ENCODE measurements at places on chromosomes 1 and 21.

DNA sequence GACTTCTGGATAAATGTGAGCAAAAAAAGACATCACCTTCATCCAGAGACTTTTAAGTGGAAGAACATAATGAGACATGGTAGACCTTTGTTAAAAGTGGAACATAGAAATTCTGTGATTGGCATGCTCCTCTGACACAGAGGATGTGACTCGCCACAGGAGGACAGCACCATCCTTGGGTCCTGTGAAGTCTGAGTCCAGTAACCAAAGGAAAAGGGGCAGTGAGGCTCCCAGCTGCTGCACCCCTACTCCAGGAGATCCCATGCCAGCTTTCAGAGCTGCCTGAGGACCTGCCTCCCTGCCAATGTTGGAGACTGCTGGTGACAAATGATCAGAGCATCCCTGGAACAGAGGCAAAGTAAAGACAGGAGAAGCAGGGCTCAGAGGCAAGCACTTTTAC lies 136.2 kb downstream of the BRINP2 start:
- no peak for DNase-seq

- DNase-seq: peak; percentile 6
These were observed 8.6 kb upstream of the ACTRT2 start for GRCh38 chr1:3012456-3013291.

- no peak for DNase-seq
These were observed 20.2 kb downstream of the RBM11 start for GRCh38 chr21:14236180-14236579.

DNA sequence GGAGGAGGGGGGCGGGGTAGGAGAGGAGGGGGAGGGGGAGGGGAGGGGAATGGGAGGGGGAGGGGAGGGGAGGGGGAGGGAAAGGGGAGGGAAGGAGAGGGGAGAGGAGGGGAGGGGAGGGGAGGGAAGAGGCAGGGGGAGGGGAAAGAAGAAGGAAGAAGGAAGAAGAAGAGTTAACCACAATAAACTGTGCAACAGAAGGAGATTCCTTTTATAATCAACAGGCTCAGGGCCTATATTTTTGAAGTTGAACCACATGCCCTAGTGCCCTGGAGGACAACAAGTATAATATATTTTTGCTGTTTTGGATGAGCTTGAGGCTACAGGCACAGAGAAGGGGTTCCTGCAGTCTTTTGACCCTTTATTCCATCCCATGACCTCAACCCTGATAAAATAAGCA lies 228.2 kb upstream of the IRF2BP2 start:
- DNase-seq: no peak

DNA sequence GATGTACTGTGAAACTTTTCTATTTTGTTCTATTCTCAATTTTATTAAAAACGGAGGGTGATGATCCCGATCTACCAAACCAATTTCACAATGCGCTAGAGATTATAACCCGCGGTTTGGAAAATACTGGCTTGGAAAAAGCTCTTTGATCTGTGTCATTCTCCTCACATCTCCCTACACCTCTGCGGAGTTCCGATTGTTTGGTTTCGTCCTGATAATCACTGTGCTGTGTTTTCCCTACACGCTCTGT lies 536 bp upstream of the ABCD3 start:
- DNase-seq: no peak

DNA sequence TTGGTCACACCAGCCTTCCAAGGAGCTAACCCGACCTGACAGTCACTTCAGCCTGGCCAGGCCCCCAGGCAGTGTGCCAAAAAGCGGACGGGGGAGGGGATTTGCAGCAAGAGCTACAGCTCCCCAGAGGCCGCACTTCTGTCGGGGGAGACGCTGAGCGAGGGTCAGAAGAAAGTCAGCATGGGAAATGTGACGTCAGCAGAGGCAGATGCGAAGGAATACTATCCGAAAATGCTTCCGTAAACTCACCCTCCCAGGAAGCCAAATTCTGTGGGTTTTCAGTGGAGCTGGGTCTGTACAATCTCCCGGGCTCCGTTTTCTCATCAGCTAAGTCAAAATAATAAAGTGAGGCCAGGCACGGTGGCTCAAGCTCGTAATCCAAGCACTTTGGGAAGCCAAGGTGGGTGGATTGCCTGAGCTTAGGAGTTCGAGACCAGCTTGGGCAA lies 28.5 kb upstream of the ECE1 start:
- no peak for DNase-seq

- DNase-seq: peak; percentile 40
These were observed 20.7 kb upstream of the ALDH4A1 start for GRCh38 chr1:18922848-18923755.

GRCh38 chr1:40477678-40478053 lies 576 bp downstream of the ZFP69 start:
- DNase-seq: peak; percentile 29

DNA sequence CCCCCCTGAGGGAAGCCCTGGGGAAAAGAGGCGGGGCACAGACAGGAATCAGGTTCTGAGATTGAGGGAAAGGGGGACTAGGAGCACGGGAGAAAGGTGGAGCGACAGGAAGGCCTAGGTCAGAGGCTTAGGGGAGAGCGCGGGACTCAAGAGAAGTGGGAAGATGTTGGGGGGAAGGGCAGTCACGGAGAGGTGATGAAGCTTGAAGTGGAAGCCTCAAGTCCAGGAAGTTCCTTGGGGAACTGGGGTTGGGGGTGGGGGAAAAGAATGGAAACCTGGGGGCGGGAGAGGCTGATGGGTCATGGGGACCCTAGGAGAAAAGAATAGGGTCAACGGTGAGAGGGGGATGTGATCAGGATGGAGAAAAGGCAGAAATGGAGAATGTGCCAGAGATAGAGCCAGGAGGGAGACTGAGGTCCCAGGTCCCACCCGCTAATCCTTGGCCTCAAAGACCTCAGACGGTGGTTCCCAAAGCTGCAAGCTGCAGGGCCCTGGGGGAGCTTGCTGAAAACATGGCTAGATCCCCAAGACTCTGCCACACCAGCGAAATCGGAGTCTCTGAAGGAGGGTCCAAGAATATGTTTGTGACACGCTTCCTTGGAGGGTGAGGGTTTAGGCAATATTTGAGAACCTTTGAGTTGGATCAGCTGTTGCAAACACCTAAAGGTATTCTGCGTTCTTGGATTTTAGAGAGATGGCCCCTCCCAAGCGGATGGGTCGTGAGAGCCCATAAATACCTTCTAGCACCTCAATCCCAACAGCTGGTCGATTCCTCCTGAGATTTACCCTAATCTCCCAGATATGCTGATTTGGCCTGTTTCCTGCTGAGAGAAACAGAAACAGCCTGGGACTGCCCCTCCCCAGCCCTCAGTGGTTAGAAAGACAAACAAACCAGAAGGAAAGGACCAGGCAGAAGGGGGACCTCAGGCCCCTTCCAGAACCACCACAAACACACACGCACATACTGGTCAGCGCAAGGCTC lies 3.6 kb downstream of the C1orf232 start:
- DNase-seq: no peak
